Fibroblast of mammary gland (primary cell): ENCODE measurements at places on chromosomes 7 and 10.
A peak's percentile ranks its signal among the peaks of the same experiment; 100 is the strongest.

DNA sequence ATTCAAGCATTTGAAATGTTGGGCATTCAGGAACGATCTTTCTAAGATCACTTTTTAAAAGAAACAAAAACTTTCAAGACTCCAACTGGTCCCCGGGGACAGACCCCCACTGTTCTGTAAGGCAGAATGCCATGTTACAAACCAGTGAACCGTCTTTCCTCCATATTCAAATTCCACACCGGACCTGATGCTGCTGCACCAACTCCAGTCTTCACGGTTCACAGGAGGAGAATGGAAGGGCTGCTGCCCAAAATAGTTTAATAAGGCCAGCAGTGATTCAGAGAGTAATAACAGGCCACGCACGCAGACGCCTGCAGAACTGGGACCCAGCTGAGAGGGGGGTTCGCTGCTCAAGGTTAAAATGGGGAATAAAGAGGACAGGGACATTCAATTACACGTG, 47.2 kb downstream of the OSBPL3 start:
- DNase-seq = no peak

DNA sequence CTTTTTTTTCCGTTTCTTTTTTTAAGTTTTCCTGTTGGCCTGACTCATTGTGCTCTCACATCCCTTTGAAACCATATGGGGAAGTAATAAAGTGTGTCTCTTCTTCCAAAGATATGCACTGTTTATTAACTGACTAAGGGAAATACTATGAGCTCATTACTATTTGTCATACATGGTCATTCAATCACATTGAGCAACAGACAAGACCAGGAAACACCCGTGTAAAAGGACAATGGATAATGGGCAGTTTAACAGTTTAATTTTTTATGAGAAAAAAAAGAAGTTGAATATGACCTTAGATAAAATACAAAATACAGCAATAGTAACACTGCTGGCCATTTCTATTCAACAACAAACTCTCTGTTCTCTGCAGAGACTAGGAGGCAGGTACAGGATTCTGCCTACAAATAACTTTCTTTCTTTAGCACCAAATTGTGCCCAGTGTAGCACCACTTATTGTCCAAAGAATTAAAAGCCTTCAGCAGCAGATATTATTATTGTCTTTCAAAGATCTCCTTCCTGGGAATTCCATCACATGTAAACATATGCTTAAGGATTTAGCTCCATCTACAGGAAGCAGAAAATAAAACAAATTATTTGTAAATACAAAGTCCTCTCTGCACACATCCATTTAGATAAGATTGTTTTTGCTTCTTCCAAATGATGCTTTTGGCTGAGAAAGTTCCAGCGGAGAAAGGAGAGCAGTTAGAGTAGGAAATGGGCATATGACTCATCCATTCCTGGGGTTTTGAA, 55.0 kb upstream of the AKR1E2 start:
- peak; percentile 98 for DNase-seq

- DNase-seq = no peak
These were observed 25.9 kb downstream of the ELFN1 start for GRCh38 chr7:1695800-1696454.

- DNase-seq = no peak
These were observed 40.3 kb downstream of the PDGFA start for GRCh38 chr7:479115-479947.

- peak; percentile 31 for DNase-seq
These were observed 102.5 kb upstream of the CCDC6 start for GRCh38 chr10:60008816-60009215.

- no peak for DNase-seq
These were observed 20.3 kb downstream of the CRHR2 start for GRCh38 chr7:30661926-30662325.

- DNase-seq = no peak
These were observed 553.3 kb downstream of the INHBA start for GRCh38 chr7:41149576-41149975.

DNA sequence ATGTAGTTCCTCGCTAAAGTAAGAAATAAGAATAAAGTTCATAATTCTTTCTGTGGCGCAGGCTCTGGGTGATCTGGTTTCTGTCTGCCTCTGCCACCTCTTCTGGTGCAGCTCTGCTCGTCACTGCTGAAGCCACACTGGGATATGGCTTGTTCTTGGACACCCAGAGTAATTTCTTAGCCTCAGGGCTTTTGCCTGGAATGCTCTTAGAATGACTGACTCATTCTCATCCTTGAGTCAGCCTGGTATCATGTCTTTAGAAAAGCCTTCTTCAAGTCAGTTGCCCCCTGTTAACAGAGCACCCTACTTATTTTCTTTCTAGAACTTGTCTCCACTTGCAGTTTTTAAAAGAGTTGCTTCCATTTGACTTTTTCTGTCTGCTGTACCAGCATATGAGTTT, 2.0 kb downstream of the ZSCAN25 start:
- DNase-seq = peak; percentile 36

- no peak for DNase-seq
These were observed 327.7 kb upstream of the NPSR1 start for GRCh38 chr7:34330308-34330707.

GRCh38 chr10:588246-589165, 101.0 kb downstream of the DIP2C start:
- DNase-seq = peak; percentile 86

GRCh38 chr10:69939061-69939460, 113.6 kb upstream of the MACROH2A2 start:
- DNase-seq = no peak

- DNase-seq = peak; percentile 76
These were observed 9.5 kb upstream of the KAZALD1 start for GRCh38 chr10:101052285-101052684.

- DNase-seq = no peak
These were observed 1.8 kb upstream of the CAMK2G start for GRCh38 chr10:73876157-73876556.

DNA sequence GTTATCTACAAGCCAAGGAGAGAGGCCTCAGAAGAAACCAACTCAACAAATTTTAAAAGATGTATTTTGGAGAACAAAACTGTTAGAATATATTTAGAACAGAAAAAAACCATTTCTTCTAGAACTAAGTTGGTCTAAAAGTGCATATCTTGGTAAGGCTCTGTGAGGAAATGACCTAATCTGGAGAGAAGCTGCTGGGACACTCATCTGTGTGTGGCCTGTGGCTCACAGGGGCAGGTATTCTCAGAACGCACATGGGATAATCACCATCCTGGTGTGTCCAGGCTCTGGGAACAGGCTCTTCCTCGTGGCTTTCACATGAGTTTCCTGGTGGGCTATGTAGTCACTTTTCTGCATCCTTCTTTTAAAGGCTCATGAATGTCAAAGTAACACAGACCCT, 38.1 kb upstream of the PRSS1 start:
- no peak for DNase-seq

GRCh38 chr7:137981175-137981574, 20.7 kb downstream of the CREB3L2 start:
- no peak for DNase-seq

- peak; percentile 35 for DNase-seq
These were observed 95.3 kb downstream of the KAT6B start for GRCh38 chr10:74921744-74922143.

GRCh38 chr10:99815621-99816020, 33.2 kb downstream of the ABCC2 start:
- DNase-seq = peak; percentile 52

DNA sequence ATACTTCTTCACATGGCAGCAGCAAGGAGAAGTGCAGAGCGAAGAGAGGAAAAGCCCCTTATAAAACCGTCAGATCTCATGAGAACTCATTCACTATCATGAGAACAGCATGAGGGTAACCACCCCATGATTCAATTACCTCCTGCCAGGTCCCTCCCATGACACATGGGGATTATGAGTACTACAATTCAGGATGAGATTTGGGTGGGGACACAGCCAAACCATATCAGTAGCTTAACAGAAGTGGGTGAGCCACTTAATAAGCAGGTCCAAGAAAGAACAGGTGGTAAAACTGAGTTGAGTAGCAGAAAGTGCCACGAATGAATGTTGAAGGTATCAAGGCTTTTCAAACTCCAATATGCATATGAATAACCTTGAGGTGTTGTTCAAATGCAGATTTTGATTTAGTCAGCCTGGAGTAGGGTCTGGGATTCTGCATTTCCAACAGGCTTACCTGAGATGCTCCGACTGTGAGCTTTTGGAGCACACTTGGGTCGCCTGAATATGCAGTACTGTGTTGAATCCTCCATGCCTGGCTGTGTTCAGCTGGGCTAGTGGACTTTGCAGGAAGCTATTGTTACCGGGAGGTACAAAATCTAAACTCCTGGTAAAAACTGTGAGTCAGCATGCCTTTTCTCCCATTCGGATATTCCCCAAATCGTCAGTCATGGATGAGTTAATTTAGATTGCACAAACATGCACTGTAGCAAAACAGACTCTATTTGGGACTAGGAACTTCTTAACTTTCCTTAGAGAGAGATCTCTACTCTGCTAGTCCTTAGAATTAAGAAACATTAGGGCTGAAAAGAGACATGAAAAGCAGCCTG, 69.0 kb upstream of the PRKCQ start:
- DNase-seq = peak; percentile 3

GRCh38 chr7:35436452-35436851, 182.6 kb upstream of the TBX20 start:
- DNase-seq = no peak

DNA sequence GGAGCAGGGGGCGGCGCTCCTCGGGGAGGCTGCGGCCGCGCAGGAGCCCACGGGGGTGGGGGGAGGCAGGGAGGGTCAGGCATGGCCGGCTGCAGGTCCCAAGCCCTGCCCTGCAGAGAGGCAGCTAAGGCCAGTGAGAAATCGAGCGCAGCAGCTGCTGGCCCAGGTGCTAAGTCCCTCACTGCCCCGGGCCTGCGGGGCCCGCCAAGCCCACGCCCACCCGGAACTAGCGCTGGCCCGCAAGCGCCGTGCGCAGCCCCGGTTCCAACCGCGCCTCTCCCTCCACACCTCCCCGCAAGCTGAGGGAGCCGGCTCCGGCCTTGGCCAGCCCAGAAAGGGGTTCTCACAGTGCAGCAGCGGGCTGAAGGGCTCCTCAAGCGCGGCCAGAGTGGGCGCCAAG, 28.3 kb upstream of the TES start:
- DNase-seq = no peak

DNA sequence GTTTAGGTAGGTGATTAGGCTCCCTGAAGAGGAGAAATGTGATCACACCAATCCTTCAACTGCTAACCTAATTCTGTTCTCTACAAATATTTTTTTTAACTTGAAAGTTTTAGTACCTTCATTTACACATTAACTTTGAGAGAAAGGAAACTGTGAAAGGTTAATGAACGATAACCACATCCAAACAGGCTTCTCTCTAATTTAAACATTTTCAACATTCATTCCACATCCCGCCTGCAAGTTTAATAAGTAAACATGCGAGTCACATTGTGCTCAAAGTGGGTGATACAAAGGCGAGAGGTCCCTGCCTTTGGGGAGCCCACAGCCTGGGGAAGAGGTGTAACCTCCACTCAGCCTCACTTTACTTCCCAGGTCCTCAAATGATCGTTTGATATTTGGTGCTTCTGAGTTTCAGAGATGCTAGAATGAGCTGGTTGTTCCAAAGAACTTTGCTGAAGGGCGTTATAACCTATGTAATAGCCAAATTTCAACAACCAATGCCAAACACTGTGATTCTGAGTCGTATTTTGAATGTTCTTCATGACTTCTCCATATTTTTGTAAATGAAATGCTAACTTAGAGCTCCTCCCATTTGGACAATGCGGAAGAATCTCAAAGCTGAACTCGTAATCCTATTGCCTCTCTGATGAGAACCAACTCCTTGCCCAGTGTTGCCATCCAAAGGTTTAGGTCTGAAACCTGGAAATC, 47.5 kb downstream of the DENND2A start:
- no peak for DNase-seq

- DNase-seq = peak; percentile 85
These were observed 366.1 kb upstream of the ANKRD30A start for GRCh38 chr10:36759141-36759805.

- DNase-seq = no peak
These were observed 349.7 kb upstream of the NRP1 start for GRCh38 chr10:33684211-33684611.

GRCh38 chr7:85673876-85674275, 487.0 kb upstream of the SEMA3D start:
- no peak for DNase-seq

GRCh38 chr7:48011323-48011722, 17.6 kb downstream of the SUN3 start:
- no peak for DNase-seq

DNA sequence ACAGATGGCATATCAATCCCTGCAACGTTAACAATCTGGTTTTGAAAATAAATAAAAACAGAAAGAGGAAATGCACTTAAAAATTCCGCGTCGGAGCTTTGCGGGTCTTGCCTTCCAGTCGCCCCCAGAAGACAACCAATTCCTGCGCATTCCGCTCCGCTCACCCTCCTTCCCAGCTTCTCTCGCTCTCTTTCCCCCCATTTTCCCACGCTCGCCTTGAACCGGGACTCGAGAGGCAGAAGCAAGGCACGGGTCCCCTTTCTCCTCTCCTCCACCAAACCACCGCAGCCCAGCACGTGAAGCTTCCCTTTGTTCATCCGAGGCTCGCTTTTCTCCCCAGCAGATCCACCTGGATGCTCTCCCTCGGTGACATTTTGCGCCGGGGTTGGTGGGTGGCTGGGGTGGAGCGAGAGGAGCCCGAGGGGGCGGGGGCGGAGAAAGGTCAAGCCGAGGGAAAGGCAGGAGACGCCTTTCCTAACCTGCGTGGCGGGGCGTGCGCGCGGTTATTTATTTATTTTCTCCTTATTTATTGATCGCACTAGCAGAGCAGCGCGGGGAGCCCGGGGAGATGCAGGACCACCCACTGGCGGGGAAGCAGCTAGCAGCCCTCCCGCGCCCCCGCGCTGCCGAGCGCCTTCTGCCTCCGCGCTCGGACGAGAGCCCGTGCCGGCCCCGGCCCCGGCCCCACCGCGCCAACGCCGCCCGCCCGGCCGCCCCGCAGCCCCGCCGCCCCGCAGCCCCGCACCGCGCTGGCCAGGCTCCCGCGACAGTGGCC, at the start of gene KCND2:
Gene KCND2 (plus strand): TSS at position 475 of the 775 bp plus-strand sequence.
- DNase-seq = peak; percentile 26

GRCh38 chr10:69692891-69693290, 62.8 kb downstream of the FAM241B start:
- DNase-seq = no peak

- DNase-seq = no peak
These were observed 188.2 kb downstream of the PTPN20 start for GRCh38 chr10:47099474-47099873.

GRCh38 chr10:119350502-119351097, 143.2 kb downstream of the GRK5 start:
- no peak for DNase-seq

DNA sequence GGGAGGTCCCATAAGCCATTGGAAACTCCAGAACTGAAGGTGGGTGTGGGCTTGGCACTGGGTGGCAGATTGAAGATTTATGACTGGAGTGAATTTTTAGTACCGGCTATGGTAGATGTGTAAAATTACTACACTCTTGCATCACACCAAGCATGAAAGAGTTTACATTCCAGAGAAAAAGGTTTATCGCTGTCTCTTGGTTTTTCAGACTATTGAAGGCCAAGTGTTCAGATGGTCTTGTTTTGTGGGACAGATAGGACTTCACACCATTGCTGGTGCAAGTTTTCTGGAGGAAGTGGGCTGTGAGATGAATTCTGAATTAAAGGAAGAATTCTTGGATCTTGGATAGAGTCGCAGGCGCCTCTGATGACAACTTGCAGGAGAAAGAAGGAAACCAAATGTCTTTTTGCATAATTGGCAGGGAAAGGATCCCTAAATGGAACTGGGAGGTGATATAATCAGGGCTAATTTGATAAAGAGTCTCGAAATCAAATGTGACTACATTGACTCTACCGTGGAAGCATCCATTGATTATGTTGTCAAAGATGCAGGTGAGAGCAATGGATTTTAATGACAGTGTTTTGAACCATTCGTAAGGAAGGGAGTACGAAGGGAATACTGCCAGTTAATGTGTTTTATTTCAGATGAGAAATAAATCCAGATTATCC, 14.2 kb upstream of the NMT2 start:
- peak; percentile 38 for DNase-seq
